ENCODE measurements at places on chromosomes 4 and X.

GRCh38 chrX:72276478-72276953 is 532 bp downstream of the RPS4X start:
- DNase-seq, result no peak

DNA sequence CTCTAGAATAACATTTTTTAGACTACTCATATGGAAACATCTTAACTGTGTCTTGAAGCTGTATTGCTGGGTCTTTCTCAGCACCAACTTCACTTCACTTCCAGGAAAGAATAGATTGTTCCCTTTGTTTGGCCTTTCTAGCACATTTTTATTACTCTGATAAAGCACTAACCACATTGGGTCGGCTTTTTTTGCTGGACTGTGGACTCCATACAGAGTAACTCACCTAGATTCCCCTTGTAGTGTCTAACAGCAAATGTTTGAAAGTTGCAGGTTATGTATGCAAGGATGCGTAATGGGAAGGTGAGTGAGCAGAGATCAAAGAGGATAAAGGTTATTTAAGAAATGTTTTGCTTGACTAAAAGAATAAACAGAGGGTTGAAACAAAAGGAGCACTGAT is 101.2 kb downstream of the MMRN1 start:
- no peak for DNase-seq

GRCh38 chrX:10630320-10630719 is 9.9 kb upstream of the MID1 start:
- no peak for DNase-seq

DNA sequence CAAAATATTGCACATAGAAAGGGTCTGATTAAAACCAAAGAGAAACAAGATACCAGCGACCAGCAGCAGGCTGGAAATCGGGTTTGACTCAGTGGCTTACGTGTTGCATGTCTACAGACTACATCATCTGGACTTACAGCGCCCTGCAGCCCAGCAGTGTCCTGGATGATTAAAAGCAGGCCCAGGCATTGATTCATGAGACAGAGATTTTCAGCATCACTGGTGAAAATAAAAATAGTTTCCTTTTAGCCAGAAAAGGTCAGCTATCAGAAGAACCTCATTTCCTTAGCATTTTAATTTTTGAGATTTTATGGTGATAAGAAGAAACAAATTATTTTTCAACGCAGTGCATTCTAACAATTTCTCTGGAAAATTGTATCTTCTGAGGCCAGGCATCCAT is 190.6 kb downstream of the PTTG2 start:
- no peak for DNase-seq

DNA sequence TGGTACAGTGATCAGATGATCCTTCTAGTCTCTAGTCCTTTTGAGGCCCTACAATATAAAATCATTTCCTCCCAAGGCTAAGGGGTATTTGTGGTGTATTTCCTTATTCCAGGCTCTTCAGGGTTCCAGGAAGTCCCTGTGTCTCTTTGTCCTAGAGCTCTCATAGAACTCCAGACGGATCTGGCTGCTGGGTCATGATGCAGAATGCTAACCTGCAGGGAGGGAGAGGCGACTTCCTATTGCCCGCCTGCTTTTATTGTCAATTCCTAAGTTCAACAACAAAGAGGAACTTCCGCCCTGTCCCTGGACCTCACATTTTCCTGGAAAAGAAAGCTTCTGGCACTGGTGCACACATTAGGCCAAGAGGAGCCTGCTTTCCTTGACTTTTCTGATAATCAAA is 45.9 kb upstream of the ZNF827 start:
- no peak for DNase-seq

- DNase-seq, result no peak
Observed at GRCh38 chr4:123554801-123555232, 158.2 kb downstream of the SPRY1 start.

GRCh38 chr4:107083-107443 is 17.2 kb upstream of the ZNF718 start:
- no peak for DNase-seq

DNA sequence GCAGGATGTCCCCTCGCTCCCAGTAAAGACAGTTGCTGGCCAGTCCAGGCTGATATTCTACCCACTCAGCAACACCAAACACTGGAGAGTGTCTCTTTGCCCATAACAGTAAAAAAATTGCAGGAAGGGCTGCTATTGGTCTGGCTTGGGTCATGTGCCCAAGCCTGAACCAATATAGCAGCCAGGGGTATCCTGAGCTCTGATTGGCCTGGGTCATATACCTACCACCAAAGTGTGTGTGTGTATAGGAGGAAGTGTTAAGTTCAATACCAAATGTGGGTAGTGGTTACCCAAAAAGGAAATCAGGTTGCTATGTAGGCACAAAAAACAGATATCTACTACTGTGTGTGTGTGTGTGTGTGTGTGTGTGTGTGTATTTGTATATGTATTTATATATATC is 373.2 kb downstream of the BCOR start:
- no peak for DNase-seq

- DNase-seq, result peak; percentile 51
Observed at GRCh38 chrX:130120321-130120731, 10.0 kb upstream of the ELF4 start.

- peak; percentile 2 for DNase-seq
Observed at GRCh38 chr4:173448608-173449379, 49.9 kb upstream of the SCRG1 start.

DNA sequence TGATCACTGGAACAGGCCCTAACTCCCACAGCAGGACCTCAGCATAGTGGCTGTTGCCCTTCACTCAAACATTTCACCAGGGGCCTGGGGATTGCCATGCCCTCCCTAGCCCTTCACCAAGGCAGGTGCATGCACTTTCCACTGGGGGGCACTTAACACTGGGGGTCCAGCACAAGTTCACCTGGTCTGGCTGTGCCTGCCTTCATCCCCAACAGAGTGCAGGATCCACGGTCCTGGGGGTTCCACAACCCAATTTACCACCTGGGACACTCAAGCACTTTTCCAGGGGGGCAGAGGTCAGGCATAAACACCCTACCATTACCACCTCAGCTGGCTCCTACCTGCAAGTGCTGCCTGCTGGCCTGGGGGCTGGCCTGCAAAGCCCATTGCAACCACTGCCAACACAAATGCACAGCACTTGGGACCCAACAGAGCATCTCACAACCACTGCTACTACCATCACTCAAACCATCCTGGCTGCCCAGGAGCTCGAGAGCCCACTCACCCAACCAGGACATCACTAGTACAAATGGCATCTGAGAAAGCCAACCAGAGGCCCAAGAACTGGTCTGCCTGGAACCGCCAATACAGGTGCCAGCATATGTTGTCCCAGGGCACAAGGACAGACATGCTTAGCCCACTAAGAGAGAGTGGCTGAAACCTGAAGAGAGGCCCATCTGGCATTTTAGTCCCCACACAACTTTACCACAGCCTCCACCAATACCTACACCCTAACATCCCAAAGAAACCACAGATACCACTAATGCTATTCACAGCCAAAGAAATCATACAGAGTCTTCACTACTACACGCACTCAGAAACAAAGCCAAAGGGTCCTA is 43.1 kb downstream of the NAT8L start:
- no peak for DNase-seq

GRCh38 chrX:37883196-37883595 is 35.8 kb upstream of the DYNLT3 start:
- DNase-seq, result no peak

- no peak for DNase-seq
Observed at GRCh38 chrX:40329616-40330015, 231.9 kb upstream of the BCOR start.

DNA sequence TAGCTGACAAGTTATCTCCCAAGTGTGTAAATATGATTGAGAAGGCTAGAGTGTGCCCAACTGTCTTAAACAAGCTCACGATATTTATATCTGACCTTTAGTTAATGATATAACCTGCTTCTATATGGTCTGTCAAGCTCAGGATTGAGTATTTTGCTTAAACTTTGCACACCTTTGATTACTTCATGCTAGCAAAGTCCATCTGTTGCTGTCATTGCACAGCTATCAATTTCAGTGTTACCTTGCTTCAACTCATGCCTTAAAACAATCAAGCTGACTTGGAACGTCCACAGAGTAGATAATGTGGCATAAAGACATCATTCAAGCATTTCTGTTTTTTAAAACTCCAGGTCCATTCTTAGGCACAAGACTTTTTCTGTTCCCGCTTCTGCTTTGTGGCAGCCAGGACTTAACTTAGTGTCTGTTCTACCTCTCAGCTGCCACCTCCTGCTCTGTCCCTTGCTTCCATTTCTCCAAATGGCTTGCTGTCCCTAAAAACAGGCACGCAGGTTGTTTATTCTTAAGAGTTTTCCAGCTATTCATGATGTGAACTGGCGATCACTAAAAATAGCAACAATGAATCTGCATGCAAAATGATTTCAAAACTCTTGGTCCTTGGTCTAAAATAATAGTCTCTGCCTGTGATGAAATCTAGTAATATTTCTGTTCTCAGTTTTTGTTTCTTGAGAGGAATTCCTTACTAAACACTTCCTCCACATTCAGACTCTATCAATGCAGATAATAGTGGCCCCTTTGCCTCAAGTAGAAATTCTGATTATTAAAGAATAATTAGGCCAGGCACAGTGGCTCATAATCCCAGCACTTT is 16.3 kb upstream of the NEIL3 start:
- DNase-seq, result no peak

- DNase-seq, result no peak
Observed at GRCh38 chrX:42536286-42536685, 241.7 kb downstream of the PPP1R2C start.

DNA sequence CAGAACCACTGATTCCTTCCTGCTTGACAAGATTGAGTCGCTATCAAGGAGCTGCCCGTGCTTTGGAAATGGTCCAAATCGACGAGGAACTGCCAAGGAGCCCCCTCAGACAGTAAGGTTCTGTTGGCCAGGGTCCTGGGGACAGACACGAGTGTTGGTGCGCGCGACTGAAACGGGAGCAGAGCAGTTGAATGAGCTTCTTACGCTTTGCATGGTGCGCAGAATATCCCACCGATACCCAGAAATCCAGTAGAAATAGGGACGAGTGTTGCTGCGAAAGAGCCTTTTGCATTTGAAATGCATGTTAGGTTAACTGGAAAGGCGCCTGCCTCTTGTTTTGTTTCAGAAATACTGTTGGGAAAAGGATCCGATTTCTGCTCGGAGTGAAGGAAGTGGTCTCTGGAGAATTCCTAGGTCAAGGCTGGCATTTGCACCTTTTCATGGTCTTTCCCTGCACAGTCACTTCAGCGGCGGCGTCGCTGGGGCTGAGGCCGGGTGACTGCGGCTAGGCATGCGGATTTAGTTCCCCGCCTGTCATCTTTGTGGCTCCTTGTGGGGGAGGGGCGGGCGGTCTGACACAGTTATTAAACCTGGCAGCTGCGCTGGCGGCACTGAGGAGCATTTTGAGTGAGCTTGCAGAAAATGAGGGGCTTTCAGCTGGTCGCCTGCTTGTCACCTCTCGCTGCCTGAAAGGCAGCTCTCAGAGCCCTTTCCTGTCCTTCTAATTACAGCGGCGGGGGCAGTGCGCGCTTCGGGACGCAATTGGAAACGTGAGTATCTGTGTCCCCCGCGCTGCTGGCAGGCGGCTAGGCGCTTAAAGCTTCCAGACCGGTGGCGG is 51.5 kb upstream of the TRIM2 start:
- DNase-seq, result peak; percentile 40

GRCh38 chr4:182174979-182175378 is 68.2 kb upstream of the TENM3 start:
- no peak for DNase-seq

DNA sequence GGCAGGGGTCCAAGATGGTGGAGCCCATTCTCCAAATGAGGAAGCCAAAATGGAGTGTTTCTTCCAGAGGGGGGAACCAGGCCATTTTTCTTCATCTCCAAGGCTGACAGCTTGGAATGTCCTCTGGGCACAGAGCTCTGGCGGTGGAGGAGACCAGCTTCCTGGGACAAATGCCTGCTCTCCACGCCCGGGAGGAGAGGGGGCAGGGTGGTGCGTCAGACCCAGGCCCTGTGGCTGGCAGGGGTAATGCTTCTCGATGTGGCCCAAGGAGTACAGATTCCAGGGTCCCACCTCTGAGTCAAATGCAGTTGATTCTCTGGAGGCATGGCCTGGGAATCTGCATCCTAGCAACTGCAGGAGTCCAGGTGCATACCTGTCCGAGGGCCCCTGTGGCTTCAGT is 44.6 kb upstream of the ADRA2C start:
- no peak for DNase-seq

DNA sequence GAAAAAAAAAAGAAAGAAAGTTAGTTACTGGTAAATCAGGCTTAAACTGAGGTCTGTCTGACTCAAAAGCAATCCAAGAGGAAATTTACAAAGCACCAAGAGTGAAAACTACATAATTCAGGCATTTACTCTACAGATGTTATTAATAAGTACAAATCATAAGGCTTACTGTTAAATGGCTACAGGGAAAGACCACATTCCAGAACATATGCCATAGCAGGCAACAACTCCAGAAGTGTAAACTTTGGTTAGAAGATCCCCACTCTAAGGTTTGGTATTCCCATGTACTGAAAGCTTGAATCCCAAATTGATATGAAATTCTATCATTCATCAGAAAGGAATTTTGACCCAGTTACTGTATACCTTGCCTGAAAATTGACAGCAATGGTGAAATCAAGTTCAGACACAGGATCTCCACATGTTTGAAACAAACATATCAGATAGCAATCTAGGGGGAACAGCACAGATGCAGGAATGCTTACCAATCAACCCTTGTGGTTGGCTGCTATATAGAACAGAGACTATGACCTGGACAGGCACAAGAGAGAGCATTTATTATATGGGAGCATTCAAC is 6.6 kb downstream of the USP26 start:
- DNase-seq, result no peak

DNA sequence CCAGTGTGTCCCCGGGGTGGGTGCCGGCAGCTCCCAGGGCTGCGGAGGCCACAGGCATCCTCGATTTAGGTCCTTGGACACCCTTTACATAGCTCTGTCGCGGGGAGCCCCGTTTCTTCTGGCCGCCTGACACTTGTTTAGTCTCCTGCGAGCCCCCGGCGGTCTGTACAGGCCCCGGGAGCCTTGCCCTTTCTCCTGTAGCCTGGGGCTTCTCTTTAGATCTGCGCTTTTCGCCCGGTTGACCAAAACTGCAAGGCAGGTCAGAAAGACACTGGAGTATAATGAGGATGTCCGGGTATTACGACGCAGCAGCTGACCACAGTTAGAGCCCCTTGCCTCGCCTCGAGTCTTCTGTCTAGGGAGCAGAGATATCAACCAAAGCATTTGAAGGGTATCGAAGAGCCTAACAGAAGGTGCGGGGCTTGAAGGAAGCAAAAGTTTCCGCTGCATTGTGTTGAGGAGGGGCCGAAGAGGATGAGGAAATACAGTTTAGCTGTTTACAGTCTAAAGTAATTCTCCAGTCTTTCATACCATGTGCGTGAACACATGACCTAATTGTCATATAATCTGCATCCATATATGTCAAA is 479 bp downstream of the BRCC3 start:
- peak; percentile 3 for DNase-seq

GRCh38 chr4:129326571-129327460 is 230.9 kb downstream of the C4orf33 start:
- DNase-seq, result no peak

DNA sequence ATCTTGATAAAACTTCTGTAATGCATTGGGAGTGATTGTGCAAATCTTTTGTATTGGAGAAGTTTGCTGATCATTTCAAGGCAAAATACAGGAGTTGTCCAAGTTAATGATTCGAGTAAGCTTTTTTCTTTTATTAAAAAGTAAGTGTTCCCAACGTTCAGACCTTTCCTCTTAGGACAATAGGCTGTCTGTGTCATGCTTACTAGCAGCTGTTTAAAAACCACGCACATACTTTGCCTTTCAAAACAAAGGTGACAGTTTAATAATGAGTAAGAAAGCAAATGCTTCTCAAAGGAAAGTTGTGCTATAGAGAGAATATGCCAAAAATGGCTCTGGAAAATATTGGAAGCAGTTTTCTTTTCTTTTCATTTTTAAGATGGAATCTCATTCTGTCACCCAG is 11.2 kb downstream of the TRAPPC11 start:
- DNase-seq, result no peak
